Astrocyte of the hippocampus (primary cell): ENCODE measurements at places on chromosomes 7 and 10.

- no peak for DNase-seq
These were observed 5.5 kb downstream of the WDR91 start for GRCh38 chr7:135205850-135206249.

DNA sequence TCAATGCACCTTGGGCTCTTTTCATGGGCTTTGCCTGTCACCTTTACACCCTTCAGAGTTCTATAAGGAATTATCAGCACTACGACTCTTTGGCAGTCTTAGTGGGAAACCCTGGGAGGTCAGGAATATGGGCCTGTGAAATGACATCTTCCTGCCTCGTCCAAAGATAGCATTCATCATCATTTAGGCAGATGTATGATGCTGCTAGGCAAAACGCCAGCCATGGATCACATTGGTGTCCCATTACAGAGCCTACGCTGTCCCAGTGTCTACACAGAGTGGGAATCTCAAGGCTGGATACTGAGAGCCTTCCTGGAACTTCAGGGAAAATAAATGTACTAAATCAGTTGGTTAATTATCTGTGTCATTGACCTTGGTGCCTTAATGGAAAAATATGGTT, 259.4 kb upstream of the CELF2 start:
- no peak for DNase-seq

- no peak for DNase-seq
These were observed 239.6 kb upstream of the SLC26A5 start for GRCh38 chr7:103685646-103686045.

GRCh38 chr7:37341033-37341630, 107.5 kb downstream of the ELMO1 start:
- DNase-seq, result no peak

- no peak for DNase-seq
These were observed 18.9 kb upstream of the MYL7 start for GRCh38 chr7:44159824-44160630.

- DNase-seq, result peak; percentile 72
These were observed 185.8 kb downstream of the CACNB2 start for GRCh38 chr10:18325889-18326531.

DNA sequence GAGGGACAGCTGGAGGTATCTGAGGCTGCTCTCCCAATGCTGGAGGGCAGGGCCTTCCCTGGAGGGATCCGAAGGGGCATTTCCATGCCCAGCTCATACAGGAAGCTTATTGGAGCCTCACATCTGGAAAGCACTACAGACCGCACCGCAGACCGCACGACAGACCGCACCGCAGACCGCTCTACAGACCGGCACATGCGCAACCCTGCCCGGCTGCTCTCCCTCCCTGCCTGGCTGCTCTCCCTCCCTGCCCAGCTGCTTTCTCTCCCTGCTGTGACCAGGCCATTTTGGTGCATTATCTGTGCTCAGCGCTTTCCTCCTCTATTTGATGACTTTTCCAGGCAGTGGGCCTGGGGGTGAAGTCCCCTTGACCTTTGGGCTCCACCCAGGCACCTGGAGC, 39.6 kb upstream of the EN2 start:
- DNase-seq, result no peak

DNA sequence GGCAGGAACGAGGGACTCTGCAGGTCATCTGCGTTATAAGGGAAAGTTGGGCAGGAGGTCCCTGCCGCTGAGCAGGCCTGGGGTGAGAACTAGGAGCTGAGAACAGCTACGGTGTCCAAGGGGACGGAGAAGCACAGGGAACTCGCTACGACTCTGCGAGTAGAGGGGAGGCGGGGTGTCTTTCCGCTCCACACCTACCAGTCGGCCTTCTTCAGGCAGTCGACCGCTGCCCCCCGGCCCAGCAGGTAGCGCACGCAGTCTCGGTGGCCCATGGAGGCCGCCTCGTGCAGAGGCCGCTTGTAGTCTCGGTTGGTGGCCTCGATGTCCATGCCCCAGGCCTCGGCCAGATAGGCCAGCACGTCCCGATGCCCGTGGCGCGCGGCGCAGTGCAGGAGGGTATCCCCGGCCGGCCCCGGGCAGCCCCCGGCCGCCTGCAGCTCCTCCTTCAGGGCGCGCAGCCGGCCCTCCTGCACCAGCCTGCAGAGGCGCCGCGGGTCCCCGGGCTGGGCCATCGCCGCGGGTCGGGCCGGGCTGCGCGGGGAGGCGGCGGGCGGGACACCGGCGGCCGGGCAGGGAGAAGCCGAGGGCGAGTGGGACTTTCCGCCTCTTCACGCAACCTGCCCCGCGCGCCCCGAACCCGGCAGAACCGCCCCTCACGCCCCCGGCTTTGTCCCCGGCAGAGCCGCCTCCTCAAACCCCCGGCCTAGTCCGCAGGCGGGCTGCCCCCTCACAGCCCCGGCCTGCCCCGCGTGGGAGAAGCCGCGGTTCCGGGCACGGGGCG, 660 bp downstream of the ANKRD16 start:
- DNase-seq, result peak; percentile 69

- peak; percentile 35 for DNase-seq
These were observed 623.9 kb downstream of the SORCS1 start for GRCh38 chr10:106540645-106541044.

GRCh38 chr7:33854801-33855350, 50.5 kb upstream of the BMPER start:
- DNase-seq, result peak; percentile 90

DNA sequence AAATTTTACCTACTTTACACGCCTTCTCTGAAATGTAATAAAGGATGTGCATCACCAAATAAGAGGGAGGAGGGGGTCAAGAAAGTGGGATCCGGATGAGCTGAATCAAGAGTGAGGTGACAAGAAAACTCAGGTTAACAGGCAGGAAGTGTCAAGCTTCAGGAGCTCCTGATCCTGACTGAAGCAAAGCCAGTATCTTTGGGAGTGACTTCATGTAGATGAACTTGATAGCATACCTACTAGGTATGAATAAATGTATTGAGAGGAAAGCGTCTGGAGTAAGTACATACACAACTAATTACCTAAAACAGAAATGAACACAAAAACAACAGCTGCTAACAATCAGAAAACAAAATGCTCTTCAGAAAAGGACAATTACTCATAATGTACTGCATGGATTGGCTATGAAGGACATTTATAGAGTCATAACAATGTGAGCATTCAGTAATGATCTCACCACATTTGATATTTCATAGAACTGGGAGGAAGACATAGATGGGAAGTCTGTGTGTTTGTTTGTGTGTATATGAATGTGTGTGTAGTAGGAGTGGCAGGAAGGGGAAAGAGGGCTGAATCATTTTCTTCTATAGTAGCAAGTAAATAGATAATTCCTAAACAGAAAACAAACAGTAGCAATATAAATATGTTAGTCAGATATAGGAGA, 29.4 kb downstream of the PRKG1 start:
- no peak for DNase-seq

- no peak for DNase-seq
These were observed 10.5 kb upstream of the TRIM24 start for GRCh38 chr7:138449580-138449979.

GRCh38 chr10:128109707-128110106, 16.5 kb downstream of the MKI67 start:
- DNase-seq, result no peak

GRCh38 chr10:95861386-95861785, 46.4 kb upstream of the CC2D2B start:
- peak; percentile 28 for DNase-seq

DNA sequence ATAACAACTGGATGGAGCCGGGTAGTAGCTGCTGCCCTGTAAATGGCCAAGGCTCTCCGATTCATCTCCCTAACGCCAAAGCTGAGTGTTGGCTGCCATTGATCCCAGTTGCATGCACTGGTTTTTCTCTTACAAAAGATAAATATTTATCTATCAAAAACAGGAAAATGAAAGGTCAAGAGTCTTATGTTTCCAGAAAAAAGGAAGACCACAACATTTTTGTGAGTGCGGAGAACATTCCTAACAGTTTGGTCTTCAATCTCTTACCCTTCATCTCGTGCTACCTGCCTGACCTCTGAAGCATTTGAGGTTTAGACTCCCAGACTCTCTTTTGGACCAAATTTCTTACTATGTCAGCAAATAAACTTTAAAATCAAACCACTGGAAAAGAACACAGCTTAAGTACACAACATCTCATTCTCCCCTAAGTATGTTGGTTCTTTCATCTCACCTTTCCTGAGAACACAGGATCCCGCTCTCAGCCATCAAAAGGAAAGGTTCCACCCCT, 61.6 kb downstream of the SORBS1 start:
- peak; percentile 70 for DNase-seq

DNA sequence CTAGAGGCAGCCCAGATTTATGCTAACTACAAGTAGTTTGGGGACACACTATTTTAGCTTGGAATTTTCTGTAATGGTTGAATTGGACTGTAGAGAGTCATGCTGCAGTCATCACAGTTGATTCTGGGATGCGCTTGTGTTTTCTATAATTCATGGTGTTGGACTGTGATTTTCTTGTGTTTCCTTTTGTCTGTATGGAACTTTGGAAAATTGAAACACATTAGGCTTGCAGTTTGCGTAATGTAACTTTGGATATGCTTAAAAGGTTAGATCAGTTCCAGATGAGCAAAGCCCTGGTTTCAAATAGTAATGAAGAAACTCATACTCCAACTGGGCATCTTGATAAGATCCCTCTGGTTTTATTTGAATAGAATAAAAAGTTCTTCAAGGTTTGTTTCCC, 502.2 kb downstream of the ARL4A start:
- no peak for DNase-seq

GRCh38 chr10:74925291-74925690, 98.9 kb downstream of the KAT6B start:
- DNase-seq, result no peak

DNA sequence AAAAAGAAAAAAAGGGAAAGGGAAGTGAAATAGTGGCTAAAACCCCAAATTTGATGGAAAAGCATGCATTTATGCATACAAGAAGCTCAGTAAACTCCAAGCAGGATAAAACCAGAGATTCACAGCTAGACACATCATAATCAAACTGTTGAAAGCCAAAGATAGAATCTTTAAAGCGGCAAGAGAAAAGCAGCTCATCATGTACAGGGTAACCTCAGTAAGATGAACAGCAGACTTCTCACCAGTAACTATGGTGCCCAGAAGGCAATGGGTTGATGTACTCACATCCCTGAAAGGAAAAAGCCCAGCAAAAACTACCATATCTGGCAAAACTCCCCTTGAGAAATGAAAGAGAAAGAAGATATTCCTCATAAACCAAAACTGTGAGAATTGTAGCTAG, 60.4 kb downstream of the TPST1 start:
- peak; percentile 34 for DNase-seq

- no peak for DNase-seq
These were observed 174.6 kb downstream of the CCDC3 start for GRCh38 chr10:12826800-12827372.

- peak; percentile 24 for DNase-seq
These were observed 8.8 kb upstream of the STMP1 start for GRCh38 chr7:135653340-135654080.

GRCh38 chr7:144032985-144033709, 15.6 kb upstream of the OR2A5 start:
- no peak for DNase-seq

GRCh38 chr7:45325378-45325777, 167.8 kb downstream of the RAMP3 start:
- no peak for DNase-seq

GRCh38 chr7:46290374-46291049, 369.4 kb upstream of the IGFBP3 start:
- DNase-seq, result no peak

DNA sequence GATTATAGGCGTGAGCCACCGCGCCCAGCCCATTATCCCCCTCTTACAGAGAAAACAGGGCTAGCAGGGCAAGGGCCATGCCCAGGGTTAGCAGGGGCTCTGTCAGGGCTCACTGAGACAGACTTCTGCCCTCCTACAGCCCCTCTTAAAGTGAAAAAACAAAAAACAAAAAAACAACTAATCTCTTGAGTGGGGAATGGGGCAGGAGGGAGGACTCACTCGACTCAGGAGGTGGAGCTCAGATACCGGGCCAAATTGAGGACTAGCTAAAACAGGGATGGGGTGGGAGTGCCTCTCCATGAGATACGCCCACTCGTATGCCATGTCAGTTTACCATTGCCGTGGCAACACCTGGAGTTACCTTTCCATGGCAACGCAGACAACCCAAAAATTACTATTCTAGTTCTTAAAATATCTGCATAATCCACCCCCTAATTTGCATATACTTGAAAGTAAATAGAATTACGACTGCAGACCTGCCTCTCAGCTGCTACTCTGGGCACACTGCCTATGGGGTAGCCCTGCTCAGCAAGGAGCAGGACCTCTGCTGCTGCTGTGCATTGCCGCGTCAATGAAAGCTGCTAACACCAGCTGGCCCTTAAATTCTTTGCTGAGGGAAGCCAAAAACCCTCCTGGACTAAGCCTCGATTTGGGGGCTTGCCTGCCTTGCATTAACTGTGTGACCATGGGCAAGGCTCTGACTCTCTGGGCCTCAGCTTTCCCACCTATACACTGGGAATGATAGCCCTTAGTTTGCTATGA, 13.4 kb downstream of the SSC4D start:
- DNase-seq, result peak; percentile 27

GRCh38 chr10:3588346-3588745, 196.7 kb downstream of the KLF6 start:
- DNase-seq, result no peak

DNA sequence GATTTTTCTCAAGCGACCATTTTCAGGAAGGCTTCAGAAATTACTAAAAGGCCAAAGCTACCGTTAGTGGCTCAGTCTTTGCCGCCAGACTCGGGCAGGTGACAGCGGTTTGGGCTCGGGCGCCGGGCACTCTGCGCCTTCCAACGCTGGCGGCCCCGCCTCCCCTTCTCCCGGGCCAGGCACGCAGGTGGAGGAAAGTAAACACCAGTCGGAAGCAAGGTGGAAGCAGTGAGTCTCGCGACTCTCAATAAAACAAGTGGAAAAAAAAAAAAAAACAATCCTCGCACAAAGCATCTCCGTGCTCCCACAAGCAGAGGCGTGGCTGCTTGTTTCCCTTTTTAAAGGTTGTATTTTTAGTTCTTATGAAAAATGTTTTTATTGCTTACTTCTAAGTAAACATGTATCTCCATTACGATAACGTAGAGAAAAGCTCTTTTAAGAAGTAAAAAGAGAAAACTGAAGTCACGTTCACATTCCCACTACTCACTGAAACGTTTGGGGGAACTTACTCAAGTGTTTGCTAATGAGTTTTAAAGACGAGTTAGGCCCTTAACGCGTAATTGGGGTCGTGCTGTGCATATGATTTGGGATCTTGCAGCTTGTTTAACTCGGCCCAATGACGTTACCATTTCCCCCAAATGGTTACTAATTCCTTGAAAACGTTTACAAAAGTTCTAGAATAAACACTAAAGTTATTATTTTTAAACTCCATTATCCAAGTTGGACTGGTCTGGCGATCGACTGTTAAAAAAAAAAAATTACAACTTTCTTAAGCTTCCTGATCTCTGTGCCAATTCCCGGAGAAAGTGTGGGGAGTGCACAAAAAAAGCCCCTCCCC, 864 bp downstream of the CDCA7L start:
- DNase-seq, result peak; percentile 47

DNA sequence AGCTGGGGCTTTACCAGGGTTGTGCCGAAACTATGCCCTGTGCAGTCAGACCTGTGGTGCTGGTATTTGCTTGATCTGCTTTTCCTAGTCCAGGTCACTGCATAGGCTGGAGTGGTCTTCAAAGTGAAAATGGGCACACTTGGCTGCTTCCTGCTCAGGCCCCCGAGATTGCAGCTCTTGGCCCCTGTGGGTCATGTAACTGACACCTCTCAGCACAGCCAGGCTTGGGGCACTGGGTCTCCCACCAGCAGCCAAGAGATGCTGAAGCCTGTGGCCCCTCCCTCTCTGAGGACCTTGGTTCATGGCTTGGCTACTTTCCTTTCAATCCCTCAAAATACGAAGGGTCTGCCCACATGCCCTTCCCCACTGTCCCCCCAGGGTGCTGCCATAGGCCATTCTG, 33.7 kb downstream of the PDIA4 start:
- no peak for DNase-seq

- DNase-seq, result no peak
These were observed 249.1 kb downstream of the KCND2 start for GRCh38 chr7:120521761-120522737.
